Aorta (tissue), 5 donors: ENCODE measurements at places on chromosomes 13 and 19.

GRCh38 chr19:17910791-17911360 lies 21.9 kb upstream of the CCDC124 start:
- no peak for DNase-seq

DNA sequence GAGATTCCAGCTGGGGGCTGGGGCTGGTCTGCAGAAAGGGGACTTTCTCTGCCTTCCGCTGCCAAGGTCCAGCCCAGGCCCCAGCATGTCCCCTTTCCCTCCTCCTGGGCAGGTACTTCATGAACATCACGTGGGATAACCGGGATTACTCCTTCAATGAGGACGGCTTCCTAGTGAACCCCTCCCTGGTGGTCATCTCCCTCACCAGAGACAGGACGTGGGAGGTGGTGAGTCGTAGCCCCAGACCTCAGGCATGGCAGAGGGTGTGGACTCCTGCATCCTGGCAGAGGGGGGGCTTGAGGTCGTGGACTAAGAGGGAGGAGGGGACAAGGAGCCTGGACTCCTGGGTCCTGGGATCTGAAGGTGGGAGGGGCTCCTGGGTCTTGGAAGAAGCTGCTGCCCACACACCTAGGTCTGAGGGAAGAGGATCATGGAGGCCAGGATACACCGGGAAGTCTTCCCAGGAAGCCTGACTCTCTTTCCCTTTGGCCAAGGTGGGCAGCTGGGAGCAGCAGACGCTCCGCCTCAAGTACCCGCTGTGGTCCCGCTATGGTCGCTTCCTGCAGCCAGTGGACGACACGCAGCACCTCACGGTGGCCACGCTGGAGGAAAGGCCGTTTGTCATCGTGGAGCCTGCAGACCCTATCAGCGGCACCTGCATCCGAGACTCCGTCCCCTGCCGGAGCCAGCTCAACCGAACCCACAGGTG lies 20.6 kb downstream of the GRIN2D start:
- no peak for DNase-seq

GRCh38 chr19:5114727-5115126 lies 145.8 kb downstream of the KDM4B start:
- DNase-seq, result no peak

DNA sequence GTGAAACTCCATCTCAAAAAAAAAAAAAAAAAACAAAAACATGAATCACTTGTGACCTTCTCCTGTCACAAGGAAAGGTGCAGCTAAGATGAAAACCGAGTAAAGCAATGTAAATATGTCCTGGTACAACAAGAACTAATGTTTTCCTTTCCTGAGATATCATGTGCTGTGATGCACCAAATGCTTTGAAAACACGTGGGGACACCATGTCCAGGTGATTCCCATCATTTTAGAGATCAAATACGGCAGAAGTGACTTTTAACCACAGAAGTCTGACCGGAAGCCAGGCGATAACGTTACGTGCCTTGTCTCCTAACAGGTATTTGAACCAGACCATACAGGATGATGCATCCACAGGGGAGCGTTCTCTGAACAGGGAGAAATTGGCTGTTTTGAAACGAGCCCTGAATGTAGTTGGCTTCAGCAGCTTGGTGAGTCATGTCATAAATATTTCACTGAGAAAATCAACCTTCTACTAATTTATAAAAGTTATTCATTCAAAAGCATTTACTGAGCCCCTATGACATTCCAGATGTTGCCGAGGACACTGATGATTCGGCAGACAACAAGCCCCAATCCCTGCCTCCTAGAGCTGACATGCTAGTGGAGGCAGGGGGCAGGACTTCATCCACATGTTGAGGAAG lies 328.1 kb downstream of the MYO16 start:
- no peak for DNase-seq

DNA sequence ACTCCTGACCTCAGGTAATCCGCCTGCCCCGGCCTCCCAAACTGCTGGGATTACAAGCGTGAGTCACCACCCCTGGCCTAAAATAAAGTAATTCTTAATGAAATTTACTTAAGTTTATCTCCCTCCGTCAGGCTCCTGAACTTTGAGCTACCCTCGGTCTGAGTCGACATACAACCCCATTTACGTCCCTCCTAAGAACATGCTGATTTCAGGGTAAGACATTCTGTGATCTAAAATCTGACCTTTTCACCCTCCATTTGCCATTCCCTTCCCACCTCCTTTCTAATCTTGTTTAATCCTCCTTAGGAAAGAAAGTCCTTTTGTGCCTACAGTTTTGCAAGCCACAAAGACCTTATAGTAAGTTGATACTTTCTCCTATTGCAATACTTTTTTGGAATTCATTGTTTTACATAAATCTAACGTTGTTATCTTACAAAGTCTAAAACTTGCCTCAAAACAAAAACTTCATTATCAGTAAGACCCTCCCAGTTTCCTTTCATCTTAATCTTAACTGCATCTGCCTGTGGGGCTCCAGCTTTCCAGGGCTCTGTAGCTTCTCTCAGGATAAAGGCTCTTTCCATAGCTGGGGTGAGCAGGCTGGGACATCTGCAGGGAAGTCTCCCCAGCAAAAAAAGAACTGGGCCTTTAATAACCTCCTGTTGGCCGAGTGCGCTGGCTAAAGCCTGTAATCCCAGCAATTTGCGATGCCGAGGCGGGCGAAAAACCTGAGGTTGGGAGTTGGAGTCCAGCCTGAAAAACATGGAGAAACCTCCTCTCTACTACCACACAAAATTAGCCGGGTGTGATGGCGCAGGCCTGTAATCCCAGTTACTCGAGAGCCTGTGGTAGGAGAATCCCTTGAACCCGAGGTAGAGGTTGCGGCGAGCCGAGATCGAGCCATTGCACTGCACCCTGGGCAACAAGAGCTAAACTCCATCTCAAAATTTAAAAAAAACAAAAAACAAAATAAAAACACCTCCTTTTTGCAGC lies 143.1 kb downstream of the ZNF737 start:
- DNase-seq, result no peak

DNA sequence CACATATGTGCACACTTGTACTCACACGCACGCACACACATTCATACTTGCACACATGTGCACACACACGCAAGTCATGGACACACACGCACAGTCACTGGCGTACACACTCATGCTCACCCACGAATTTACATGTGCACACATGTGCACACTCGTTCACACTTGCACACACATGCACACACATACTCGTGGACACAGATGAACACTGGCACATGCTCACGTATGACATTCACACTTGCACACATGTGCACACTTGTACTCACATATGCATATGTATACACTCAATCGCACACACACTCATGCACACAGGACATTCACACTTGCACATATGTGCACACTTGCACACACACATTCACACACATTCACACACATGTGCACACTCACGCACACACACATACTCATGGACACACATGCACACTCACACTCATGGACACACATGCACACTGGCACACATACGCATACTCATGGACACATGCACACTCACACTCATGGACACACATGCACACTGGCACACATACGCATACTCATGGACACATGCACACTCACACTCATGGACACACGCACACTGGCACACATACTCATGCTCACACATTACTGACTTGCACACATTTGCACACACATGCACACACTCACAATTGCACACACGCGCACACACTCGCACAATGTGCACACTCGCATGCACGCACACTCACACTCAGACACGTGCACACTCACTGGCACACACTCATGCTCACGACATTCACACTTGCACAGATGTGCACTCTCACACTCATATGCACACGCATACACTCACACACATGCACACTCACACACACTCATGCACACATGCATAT lies 9.5 kb downstream of the SBK2 start:
- no peak for DNase-seq

GRCh38 chr13:25149711-25150110 lies 22.4 kb downstream of the AMER2 start:
- DNase-seq, result no peak

GRCh38 chr19:16895467-16896145 lies 6.8 kb downstream of the F2RL3 start:
- no peak for DNase-seq

- no peak for DNase-seq
These were observed 324.9 kb upstream of the SPRY2 start for GRCh38 chr13:80665792-80666333.

GRCh38 chr13:69202996-69203395 lies 904.6 kb upstream of the ATXN8OS start:
- DNase-seq, result no peak

DNA sequence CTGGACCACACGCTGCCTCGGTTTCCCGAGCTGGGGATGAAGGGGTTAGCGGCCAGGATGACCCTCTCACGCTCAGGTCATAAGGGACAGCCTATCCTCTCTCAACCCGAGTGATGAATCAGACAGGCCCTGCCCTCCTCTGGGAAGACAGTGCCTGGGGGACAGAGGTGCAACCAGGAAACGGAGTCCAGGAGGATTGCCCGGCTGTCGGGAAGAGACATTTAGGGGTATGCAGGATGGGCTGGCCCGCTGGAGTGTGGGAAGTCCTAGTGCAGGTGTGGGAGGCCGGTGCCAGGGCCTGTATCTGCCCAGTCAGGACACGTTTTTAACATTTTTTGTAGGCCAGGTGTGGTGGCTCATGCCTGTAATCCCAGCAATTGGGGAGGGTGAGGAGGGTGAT lies 8.3 kb downstream of the LSM7 start:
- no peak for DNase-seq

DNA sequence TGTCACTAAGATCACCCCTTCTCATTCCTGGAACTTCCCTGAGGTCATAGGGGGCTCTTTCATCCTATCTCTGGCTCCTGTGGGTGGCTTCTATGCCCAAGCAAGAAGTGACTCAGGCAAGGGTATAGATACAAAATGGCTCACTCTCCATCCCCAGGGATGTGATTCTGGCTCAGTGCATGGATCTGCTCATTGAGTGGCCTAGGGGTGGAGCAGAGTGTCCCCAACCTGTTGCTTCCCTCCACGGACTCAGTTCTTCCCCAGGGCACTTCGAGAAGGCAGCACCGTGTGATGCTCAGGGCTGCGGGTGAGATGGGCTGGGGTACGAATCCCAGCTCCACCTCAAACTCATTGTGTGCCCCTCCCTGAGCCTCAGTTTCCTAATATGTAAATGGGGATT lies 136.4 kb downstream of the PTPRS start:
- DNase-seq, result no peak

DNA sequence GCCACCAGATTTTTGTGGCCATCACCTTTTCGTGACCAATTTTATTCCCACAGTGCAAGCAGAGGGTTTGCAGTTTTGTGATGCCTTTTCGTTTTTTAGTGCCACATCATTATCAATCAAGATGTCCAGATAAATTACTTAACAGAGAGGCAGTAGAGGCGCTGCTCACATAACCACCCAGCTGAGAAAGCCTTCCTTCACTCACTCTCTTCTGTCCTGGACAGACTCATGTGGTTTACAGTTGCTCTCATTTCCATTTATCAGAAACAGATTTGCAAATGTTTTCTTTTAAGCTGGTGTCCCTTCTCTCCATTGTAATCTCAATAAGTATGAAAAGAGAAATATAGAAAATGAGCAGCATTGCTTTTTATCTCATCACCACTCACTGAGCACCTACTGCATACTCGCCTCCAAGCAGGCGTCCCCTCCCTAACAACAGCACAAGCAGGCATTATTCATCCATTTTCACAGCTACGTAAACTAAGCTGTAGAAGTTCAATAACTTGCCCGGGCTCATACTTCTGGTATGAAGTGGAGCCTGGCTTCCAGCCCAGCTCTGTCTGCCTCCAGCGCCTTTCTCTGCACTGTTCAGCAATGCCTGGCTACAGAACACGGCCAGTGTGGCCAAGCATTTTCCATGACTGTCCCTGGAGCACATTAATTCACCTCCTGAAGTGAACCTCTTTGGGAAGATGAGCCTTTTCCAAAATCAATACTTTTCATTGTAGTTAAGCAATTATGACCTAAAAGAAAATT lies 34.6 kb upstream of the KATNAL1 start:
- peak; percentile 92 for DNase-seq

- DNase-seq, result no peak
These were observed 38.1 kb upstream of the RGCC start for GRCh38 chr13:41419206-41419605.

- no peak for DNase-seq
These were observed 287 bp upstream of the B3GLCT start for GRCh38 chr13:31199527-31199848.

DNA sequence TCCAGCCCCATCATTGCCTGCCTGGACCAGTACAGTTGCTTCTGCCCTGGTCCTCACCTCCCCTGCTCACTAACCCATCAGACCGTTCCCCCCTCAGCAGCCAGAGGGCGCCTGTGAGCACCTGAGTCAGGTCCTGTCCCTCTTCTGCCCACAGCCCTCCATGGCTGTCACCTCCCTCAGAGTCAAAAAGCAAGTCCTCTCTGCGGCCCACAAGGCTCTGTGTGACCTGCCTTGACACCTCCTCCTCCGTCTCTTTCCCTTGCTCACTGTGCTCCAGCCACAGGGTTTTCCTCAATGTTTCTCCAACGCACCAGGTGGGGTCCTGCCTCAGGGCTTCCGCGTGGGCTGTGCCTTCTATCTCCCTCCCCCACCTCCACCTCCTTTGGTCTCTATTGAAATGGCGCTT lies 29.4 kb upstream of the PTPRS start:
- DNase-seq, result no peak

- no peak for DNase-seq
These were observed 5.7 kb upstream of the PPP6R1 start for GRCh38 chr19:55264531-55264930.

- DNase-seq, result no peak
These were observed 661 bp downstream of the PALM3 start for GRCh38 chr19:14061081-14061749.

DNA sequence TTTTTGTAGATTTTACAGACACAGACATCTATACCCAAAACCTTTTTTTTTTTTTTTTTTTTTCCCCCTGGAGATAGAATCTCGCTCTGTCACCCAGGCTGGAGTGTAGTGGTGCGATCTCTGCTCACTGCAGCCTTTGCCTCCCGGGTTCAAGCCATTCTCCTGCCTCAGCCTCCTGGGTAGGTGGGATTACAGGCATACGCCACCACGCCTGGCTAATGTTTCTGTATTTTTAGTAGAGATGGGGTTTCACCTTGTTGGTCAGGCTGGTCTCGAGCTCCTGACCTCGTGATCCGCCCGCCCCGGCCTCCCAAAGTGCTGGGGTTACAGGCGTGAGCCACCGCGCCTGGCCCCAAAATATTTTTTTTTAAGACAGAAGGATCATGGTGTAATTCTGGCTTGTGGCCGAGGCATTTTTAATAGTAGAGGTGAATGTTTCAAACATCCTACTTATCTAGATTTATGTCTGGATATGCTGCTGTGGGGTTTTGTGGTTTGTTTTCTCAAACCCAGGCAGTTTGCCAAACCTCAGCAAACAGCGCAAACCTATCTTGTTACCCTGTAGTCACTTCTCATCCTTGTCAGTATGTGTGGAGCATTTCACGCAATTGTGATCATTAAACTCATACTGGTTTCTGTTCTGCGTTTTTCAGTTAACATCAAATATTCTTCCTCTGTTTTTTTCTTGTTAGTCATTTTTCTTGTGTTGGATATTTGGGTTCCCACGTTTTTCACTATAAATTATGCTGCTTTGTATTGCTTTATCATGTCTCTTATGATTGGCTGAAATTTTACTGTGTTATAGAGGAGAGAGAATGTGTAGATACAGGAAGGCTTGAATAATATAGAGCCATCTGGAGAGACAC lies 36.2 kb upstream of the GARRE1 start:
- no peak for DNase-seq

- peak; percentile 50 for DNase-seq
These were observed 15.4 kb downstream of the CEBPA start for GRCh38 chr19:33286899-33287298.
